ENCODE measurements at places on chromosomes 11 and 22. TPM values are rescaled to one million over a fixed set of nuclear protein-coding genes. Genes with fewer than 3 reads are reported as not detected.

PARVA gene
- total RNA-seq: 17.6 TPM

GNAZ gene
- total RNA-seq: 2.6 TPM

ZNF408 gene
- total RNA-seq: 7.8 TPM

OR51E1 gene
- total RNA-seq: not detected
